ENCODE measurements at places on chromosomes 3 and 15.
A peak's percentile ranks its signal among the peaks of the same experiment; 100 is the strongest.

DNA sequence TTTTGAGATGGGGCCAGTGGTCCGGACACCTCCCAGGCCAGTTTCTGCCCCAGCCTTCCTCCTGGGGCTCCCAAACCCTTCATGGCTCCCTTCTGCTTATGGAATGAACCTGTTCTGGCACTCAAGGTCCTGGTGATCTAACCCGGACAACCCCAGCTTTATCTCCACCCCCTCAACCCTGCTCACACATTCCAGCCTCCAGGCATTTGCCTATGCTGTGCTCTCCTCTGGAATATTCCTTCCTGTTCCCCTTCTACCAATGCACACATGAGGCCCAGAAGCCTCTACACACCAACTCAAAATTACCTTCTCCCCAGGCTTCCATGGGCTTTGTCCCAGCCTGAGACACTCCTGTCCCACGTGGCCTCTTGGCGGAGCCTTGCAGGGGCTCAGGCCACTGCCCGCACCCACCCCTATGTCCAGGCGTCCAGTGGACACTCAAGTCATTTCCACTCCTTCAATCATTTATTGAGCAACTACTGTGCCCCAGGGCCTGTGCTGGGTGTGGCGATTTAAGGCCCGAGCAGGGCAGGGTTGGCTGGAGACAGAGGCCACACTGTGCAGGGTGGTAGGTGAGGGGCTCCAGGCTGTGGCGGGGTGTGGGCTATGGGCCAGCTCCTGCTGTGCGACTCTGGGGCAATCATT lies 18.8 kb downstream of the PLXND1 start:
- DNase-seq = no peak

DNA sequence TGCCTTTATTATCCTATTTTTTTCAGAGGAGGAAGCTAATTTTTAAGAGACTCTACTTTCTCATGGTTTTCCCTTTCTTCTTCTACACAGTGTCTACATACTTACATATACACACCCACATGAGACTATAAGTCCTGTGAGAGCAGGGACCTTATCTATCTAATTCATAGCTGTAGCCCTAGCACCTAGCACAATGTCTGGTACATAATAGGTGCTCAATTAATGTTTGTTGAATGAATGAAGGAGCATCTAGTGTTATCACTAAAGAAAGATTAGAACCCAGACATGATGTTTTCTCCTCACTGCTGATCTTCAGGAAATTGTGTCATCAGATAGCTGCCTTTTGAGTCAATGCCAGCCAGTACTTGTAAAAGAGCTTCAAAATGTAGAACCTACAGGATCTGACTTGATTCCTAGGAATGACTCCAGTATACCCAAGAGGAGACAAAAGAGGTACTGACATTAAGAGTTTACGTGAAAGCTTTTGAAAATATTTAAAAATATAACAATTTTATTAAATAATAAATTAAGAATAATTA lies 2.5 kb downstream of the SCG5 start:
- DNase-seq = no peak

DNA sequence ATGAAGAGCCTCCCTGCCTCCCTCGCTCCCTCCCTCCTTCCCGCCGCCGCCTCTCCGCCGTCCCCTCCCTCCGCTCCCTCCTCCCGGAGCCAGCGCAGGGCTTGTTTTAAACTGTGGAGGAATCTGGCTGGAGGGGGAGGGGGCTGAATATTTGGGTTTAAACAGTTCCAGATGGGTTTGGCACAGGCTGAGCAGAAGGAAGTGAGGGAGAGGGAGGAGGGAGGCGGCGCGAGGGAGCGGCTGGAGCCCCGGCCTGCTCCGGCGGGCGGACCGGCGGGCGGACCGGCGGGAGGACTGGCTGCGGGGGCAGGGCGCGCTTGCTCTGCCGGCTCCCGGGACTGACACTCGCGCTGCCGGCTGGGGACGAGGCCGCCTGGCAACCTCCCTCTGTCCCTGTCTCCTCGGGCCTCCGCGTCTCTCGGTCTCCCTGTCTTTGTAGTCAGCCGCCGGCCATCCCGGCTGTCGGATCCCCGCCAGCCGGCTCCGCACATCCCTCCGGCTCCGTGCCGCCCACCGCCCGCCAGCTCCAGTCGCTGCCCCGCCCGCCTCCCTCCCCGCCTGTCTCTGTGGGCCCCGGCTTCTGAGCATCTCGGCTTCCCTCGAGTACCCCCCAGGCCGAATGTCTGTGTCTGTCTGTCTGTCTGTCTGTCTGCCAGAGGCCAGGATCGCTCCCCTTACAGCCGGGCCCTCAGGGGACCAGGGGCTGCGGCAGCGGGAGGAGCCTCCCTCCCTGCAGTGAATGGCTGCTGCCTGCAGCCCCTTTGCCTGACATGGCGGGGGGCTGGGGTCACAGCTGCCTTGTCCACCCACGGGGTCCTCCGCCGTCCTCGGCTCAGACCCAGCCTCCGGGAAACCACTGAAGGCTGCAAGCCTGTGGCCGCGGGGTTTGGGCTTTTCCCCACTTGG lies 7.6 kb downstream of the EPHB3 start:
- peak; percentile 24 for DNase-seq

DNA sequence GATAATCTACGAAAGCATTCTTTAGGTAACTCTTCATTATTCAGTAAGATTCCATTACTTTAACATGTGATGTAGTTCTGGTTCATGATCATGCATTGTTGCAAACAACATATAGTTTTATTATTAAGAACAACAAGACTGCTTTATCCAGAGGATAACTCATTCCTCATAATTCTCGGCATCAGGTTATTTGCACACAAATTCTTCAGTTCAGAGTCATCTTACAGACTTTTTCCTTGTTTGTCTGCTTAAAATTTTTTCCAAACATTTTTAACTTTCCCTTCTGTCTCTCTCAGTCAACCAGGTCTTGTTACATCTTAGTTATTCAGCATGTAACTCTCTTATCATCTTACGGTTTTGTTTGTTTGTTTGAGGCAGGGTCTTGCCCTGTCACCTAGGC lies 60.1 kb downstream of the VGLL3 start:
- no peak for DNase-seq

DNA sequence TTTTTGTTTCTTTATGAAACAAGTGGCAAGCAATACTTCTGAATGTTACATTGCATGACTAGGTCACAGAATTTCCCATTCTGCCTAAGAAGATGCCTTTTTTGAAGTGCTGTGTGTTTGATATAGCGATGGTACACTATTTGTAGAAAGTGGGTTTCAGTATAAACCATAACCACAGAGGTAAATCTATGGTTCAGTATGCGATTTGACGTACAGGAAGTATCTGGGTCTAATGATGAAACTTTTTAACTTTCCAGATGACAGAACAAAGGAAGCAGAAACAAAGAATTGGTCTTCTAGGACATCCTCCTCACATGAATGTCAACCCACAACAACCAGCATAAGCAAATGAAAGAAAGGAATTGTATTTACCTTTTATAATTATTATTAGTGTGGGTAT lies 133.4 kb upstream of the BHLHE40 start:
- DNase-seq = no peak

- no peak for DNase-seq
Observed at GRCh38 chr15:94252223-94252766, 20.9 kb downstream of the MCTP2 start.

DNA sequence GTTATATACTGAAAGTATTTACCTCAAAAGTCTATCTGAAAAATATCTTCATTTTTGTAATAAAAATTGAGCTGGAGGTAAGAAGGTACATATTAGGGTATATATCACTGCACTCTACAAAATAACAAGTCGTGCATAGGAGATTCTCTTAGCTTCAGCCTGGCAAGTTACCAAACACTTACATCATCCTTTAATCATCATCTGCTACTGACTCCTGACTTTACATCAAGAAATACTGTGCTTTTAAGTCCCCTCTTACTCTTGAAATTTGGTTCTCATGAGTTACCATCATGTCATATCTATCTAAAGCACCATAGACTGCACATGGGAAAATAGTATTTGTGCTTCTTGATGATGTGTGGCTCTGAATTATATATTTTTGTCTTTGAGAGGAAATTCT lies 50.8 kb downstream of the LYSMD4 start:
- DNase-seq = no peak

DNA sequence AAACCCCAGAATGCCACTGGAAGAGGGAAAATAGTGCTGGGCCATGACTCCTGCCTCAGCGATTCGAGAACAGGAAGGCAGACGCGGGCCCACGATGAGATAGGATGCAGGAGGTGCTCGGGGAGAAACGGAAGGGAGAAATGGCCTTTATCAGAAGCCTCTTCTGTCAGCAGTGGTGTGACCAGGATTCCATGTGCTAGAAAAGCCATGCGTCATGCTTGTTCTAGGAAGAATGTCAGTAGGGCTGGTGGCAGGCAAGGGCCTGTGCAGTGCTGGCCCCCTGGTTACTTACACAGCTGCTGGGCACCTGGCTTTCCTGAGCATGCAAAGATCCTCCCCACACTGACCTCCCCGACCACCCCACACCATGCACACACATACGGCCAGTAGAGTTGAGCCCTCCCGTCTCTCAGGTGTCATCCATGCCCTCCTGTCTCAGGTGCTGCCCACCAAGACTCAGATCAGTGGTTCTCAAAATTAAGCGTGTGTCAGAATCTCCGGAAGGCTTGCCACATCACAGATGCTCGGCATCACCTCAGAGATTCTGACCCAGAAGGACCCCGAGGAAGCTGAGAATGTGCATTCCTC lies 106.7 kb downstream of the ADAMTS17 start:
- DNase-seq = no peak

- no peak for DNase-seq
Observed at GRCh38 chr3:46844397-46844796, 18.8 kb downstream of the MYL3 start.

GRCh38 chr3:160376681-160377080 lies 22.3 kb downstream of the IFT80 start:
- no peak for DNase-seq

- DNase-seq = no peak
Observed at GRCh38 chr3:16012086-16012485, 162.4 kb upstream of the GALNT15 start.

DNA sequence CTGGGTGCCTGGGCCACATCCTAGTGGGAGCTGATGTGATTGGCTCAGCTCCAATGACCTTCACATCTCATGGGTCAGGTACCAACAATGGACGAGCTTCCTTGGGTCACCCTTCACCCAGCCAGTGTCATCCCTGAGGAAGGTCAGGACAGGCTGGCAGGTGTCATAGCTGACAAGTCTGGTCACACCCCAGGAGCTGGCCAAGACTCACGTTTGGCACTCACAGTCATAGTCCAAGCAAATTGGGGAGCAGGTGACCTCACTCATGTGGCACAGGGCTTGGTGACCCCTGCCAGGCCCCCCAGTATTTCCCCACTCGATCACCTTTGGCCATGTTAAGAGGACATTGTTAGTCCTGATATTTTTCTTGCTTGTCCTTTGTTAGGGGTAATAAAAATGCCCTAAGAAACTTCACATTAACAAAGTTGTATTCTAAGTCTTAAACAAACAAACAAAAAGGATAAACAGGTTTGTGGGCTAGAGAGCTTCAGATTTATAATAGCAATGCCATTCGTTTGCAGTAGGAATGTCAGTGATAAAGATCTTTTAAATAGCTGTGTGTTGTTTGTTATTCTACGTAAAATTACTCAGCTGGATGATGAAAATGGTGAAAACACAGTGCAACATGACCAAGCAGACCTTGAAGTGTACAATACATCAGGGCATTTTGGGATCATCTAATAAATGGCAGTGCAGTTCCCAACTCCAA lies 79.5 kb upstream of the POMGNT2 start:
- no peak for DNase-seq

- no peak for DNase-seq
Observed at GRCh38 chr15:45641999-45642932, 7.4 kb downstream of the SQOR start.

DNA sequence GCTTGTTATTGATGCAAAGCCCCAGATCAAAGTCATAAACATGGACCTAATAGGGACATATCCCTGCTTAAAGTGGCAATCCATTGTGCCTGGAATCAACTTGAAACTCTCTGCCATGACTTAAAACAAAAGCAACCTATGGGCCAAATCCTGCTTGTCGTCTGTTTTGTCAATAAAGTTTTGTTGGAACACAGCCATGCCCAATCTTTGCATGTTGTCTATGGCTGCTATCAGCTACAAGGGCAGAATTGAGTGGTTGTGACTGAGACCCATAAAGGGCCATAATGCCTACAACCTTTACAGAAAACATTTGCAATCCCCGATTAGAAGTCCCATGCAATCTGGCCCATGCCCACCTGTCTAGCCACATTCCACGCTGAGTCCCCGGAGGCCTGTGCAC lies 235.4 kb downstream of the PLCL2 start:
- no peak for DNase-seq

DNA sequence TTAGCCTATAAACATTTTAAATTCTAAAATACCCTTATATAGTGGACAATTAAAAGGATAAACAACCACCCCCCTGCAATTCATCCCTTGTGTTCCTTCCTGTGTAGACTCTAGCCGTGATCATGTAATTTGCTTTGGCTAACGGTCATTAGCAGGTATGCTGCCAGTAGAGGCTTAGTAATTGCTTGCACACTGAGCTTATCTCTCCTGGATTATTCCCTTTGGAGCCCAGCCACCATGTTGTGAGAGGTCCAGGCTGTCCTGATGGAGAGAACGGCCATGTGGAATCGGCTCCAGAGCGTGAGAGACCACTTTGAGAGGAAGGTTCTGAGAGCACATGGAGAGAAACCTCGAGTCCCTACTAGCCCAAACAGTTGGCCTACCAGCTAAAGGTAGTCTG lies 11.0 kb upstream of the BNC1 start:
- no peak for DNase-seq

DNA sequence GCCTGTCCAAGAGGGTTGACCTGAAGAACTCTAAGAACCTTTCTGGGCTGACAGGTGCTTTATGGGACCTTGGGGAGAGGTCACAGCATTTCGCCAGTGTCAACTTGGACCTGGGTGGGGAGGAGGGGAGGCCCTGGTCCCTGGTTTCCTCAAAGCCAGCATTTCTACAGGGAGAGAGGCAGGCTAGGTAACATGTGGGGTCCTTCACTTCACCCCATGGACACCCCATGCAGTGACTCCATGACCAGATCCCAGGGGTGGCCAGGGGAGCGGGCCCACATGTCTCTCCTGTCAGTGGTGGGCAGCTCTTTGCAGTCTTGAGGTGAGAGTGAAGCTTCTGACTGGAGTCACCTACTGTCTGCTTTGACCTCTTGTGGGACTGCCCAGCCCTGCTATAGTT lies 35.8 kb downstream of the GOLGA6L10 start:
- no peak for DNase-seq

DNA sequence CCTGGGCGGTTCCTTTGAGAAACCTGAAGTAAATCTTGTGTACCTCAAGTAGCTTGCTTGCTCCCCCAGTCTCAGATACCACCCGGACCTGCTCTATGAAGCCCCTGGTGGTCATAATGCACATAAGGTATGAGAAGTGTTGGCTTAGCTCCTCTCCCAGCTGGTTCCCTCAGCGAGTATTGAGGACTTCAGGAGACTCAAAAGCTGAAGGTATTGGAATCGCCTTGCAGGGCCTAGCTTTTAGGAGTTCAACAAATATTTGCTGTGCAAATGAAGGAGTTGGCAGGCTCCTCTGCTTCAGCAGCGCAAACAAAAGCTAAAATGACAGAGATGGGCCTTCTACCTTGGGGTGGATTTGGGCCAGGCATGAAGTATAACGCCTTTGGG lies 1.7 kb downstream of the CMTM8 start:
- peak; percentile 55 for DNase-seq

DNA sequence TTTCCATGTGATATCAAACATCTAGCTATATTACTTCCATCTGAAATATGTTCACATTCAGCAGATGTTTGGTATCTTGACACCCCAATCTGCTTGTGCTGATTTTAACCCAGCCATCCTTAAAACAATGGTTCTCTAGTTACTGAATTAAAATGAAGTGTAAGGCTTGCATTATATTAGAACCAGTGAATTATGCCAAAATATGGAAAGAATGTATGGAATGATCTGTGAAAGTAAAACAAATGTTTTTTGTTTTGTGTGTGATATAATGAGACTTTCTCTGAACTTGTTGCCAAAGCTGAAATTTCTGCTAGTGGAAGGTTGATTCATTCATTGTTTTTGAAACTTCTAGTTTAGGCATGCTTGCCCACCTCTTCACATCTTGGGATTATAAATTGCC lies 317.1 kb downstream of the MEX3B start:
- DNase-seq = no peak

Measured in activated CD8-positive, alpha-beta T cell treated with anti-CD3 and anti-CD28 coated beads for 36 hours (primary cell).